IMR-90 (cell line): ENCODE measurements at places on chromosomes 1 and 21.

DNA sequence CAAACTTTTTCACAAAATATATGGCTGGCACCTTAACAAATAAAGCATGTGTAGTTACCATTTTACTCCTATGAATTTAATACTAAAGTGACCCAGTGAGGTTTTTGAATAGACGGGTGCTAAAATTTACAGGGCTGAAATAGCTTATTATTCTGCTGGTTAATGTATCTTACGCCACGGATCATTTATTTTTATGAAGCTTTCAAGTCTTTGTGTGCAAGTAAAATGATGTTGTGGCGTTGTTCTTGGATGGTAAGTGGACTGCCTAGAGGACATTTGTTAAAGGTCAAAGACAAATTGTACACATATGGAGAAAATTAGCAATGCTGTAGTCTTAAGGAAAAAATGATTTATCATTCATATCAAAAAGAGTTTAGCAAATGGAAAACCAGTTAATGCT, 22.8 kb downstream of the INSL5 start:
- DNase-seq, result no peak

DNA sequence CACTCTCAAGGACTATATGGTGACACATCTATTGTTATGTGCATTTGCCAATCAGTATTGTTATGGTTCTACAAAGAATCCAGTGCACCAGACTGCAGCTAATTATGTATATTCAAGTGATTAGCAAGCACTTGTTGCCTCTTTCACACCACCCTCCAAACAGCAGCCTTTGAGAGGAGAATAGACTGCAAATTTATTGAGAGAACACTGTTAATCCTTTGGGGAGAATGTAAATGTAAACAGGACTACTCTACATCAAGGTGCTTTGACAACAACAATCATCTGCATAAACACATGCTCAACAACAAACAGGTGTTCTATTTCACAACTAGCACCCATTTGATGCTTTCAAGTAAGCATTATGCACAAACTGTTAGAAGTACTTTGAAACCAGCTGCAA, 117.4 kb downstream of the AKT3 start:
- no peak for DNase-seq

GRCh38 chr1:212256369-212256768, 28.8 kb upstream of the PPP2R5A start:
- no peak for DNase-seq

GRCh38 chr21:15197696-15198095, 132.9 kb upstream of the NRIP1 start:
- DNase-seq, result no peak

GRCh38 chr1:212205843-212206242, 79.4 kb upstream of the PPP2R5A start:
- DNase-seq, result no peak

DNA sequence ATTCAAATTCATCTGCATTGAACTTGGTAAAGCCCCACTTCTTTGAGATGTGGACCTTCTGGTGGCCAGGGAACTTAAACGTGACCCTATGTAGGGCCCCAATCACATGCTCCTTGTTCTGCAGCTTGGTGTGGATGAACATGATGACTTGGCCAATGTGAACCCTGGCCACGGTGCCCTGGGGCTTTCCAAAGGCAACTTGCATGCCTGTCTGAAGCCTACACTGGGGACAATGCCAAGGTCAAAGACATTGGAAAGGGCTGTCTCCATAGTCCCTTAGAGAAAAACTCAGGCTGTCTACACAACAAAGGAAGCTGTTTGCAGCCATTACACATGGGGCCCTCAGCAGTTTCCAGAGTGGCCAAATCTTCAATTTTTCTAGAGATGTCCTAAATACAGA, 8.9 kb upstream of the VPS13D start:
- no peak for DNase-seq

DNA sequence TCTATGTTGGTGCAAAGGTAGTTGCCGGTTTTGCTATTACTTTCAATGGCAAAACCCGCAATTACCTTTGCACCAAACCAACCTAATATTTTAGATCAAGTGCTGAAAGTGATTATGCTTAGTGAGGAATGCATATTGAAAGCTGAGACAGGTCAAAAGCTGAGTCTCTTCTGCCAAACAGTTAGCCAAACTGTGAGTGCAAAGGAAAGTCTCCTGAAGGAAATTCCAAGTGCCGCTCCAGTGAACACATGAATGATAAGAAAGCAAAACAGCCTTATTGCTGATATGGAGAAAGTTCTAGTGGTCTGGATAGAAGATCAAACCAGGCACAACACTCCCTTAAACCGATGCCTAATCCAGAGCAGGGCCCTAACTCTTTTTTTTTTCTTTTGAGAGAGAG, 83.1 kb upstream of the ERRFI1 start:
- DNase-seq, result no peak

- no peak for DNase-seq
Observed at GRCh38 chr1:208157769-208158168, 86.4 kb downstream of the PLXNA2 start.

DNA sequence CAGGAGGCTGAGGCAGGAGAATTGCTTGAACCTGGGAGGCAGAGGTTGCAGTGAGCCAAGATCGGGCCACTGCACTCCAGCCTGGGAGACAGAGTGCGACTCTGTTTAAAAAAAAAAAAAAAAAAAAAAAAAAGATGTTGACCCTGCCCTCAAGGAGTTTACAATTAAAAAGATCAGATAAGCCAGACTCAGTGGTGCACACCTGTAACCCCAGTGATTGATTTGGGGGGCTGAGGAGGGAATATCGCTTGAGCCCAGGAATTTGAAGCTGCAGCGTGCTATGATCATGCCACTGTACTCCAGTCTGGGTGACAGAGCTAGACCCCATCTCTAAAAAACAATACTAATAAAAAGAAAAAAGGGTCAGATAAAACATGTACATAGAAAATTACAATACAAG, 1.6 kb upstream of the SESN2 start:
- no peak for DNase-seq

GRCh38 chr21:41064334-41064791, 103.6 kb upstream of the BACE2 start:
- DNase-seq, result no peak

DNA sequence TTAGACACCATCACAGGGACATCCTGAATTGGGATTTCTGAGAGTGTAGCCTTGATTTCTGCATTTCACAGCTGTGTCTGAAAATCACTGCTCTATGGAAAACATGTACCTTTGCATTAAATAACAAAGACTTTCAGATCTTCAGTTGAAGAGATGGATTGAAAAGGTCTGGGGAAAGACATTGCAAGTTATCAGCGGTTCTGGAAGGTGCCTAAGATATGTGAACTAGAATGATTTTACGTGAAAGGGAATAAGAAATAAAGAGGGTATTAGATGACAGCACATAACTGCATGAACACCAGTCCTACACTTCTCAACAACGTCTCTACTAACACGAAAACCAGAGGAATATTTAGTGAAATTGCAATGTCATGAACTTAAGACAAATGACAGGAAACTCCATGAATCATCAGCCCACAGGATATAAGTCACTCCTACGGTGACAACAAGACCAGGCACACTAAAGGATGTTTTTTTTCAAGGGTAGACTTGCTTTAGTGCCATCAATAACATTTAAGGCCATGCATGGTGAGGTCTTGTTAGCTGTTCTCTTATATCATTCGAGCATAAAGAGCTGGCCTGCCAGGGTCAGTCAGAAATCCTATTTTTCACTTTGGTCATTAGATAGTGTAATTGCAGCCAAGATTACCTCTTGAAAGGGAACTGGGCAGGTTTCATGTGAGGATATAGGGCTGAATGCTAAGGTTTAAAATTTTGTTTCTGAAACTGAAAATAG, 283.1 kb downstream of the GRIK1 start:
- peak; percentile 85 for DNase-seq

DNA sequence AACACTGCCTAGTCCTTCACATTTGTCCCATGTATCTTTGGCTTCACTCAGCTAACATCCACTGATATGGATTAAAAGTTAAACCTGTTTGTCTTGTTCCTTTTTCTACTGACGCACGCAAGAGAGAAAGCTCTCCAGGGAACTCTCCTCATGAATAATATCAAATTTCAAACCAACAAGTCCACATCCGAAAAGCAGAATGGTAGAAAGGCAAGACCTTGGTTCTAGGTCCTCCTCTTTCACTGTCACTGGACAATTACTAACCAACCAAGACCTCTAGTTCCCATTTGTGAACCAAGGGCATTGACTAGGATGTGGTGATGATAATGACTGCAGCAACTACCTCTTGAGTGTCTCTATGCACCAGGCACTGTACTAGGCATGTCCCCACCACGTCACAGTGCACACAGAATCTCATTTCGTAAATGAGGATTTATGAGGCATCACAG, 8.4 kb downstream of the PLPP3 start:
- no peak for DNase-seq

GRCh38 chr21:37917612-37918011, 1.4 kb upstream of the KCNJ6 start:
- peak; percentile 87 for DNase-seq

GRCh38 chr1:39965044-39965443, 10.1 kb downstream of the MFSD2A start:
- DNase-seq, result no peak

GRCh38 chr1:196152975-196153374, 455.3 kb downstream of the KCNT2 start:
- no peak for DNase-seq

DNA sequence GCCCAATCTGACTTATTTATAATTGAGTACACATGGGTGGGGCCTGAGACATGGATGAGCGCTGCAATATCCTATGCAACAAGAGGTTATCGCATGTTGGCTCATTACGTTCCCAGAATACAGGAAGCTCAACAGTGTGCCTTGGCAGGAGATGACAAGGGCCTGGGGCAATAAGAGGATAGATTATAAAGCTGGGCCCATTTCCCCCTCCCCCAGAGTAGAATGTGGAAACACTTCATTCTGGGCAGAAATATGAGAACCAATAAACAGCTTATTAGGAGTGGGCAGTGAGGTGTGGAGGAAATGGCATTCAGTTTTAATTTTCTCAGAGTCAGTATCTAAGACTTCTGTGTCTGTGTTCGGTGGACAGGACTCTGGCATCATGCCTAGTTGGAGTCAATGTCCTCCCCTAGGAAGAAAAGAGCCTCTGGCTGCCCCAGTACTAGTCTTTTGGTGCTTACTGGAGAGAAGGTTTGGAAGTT, 92.8 kb downstream of the PIK3R3 start:
- peak; percentile 48 for DNase-seq

DNA sequence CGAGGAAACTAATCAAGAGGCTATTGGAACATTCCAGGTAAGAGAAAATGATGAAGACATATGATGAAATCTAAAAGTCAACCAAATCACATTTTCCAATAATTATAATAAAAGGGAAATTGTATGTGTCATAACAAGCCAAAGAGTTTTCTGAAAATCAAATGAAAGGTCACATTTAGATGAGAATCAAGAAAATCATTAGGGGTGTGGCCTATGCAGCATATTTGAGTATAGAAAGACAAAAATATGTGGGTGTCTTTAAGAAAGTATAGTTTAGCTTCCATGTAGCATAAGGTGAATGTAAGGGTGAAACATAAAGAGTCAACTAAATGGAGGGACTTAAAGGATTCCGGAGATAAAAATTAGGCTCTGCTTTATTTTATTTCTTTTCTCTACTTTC, 9.2 kb upstream of the RNPC3 start:
- no peak for DNase-seq

DNA sequence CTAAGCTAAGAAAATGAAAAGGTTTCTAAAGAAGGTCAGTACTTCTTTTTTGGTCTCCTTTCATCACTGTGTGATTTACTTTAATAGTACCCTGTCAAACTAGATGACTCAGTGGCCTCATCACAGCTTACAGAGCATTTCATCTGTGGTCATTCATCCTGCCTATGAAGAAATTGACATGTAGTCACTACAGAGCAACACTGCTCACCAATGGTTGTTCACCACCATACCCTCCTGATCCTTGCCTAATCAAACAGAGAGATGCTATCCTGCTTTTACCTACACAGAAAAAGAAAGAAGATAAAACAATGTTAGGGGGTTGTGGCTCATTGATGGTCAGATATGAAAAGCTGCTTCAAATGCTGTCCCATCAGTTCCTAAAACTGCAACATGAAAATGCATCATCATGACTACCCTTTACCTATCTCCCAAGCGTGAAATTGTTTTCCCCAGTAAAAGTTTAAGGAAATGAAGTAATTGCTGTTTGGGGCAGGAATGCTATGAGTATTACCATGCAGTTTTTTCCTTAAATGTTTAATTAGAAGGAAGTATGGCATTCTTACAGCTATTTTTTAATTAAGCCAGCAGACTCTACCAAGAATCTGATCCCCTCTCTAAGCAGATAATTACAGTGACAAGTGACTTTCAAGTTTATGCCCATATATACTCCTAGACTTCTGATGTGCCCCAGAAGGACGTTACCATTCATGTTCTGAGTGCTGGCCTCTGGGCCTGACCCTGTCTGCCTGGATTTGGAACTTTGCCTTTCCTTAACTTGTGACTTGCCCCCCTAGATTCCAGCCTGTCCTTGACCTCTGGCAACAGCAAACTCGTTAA, 46.1 kb upstream of the FBXO28 start:
- DNase-seq, result peak; percentile 70

GRCh38 chr1:242435200-242435599, 89.3 kb downstream of the PLD5 start:
- no peak for DNase-seq

DNA sequence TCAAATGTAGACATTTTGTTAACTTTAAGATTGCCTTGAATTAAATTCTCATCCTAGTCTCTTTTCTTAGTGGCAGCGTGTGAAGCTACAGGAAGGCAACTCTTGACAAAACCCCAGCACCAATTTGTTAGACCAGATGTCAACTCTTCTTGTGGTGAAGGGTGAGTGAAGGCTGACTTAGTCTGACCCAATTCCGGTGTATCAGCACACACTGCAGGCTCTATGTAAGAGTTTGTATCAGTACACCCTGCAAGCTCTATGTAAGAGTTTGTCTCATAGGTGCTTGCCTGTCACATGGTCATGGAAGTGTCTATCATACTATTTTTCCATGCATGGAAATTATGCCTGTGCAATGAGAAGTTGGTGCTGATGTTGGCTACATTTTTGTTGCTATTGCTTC, 16.8 kb downstream of the CR2 start:
- DNase-seq, result no peak

- DNase-seq, result no peak
Observed at GRCh38 chr1:220631238-220631815, 58.8 kb upstream of the C1orf115 start.

DNA sequence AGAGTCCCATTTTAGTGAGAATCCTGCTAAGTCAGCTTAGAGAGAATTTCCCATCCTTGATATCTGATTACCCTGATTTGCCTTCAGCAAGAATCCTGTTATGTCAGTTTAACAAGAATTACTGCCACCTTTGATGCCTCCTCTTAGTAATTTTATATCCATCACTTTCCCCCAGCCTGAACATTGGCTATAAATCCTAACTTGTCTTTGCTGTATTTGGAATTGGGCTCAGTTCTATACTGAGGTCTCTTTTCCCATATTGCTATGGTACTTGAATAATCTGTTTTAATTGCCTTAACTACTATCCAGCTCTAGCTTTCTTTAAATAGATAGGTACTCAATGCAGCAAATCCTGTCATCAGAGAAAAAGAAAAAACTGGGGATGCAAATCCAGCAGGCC, 842.0 kb upstream of the ADAMTS5 start:
- no peak for DNase-seq

- no peak for DNase-seq
Observed at GRCh38 chr1:221583465-221583864, 158.4 kb downstream of the DUSP10 start.

GRCh38 chr1:17598251-17598650, 58.8 kb downstream of the ARHGEF10L start:
- DNase-seq, result no peak

- DNase-seq, result no peak
Observed at GRCh38 chr1:239293350-239294110, 92.8 kb upstream of the CHRM3 start.
